CD4-positive, alpha-beta T cell treated with Interleukin-4 for 1 hour (primary cell): ENCODE measurements at places on chromosomes 1 and 21.
A peak's percentile ranks its signal among the peaks of the same experiment; 100 is the strongest.

- DNase-seq: no peak
Measured at GRCh38 chr1:162605225-162605927, 26.9 kb upstream of the DDR2 start.

DNA sequence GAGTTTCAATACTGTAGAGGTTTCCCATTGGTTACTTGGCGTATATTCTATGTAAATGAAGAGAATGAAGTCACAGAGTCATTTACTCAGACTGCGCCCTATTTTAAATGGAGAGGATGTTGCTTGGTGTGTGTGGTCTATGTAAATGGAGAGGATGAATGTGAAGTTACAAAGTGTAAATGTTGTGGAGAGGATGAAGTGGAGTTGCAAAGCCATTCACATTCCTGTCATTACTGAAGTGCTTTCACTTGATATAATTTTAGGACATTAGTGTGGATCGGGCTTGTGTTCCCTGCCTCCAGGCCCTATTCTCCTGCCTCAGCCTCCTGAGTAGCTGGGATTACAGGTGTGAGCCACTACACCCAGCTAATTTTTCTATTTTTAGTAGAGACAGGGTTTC is 99.4 kb upstream of the CACYBP start:
- DNase-seq: no peak

DNA sequence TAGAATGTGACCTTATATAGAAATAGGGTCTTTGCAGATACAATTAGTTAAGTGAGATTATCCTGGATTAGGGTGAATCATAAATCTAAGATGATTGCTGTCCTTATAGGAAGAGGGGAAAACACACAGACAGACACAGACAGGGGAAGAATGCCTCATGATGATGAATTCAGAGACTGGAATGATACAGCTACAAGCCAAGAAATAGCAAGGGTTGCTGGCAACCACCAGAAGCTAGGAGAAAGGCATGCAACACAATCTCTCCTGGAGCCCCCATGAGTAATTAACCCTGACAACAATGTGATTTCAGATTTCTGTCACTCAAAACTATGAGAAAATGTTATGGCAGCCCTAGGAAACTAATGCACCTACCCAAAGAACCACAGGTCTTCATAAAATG is 19.1 kb upstream of the PPIH start:
- DNase-seq: no peak

GRCh38 chr1:13600762-13601453 is 17.3 kb downstream of the PDPN start:
- DNase-seq: no peak

- DNase-seq: no peak
Measured at GRCh38 chr1:151681923-151682322, 34.7 kb downstream of the CELF3 start.

DNA sequence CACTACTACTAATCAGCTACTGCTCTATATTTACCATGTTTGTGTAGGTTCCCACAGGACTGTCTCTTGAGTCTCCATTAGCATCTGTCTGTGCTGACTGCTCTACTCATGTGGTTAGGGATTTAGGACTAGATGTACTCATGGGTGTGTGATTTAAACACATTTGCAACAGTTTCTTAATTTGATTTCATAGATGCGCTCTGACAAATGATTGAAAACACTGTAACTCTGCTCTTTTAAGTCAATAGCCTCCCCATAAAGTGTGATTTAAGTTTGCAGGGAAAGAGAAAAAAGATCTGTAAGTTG is 809.3 kb downstream of the NCAM2 start:
- no peak for DNase-seq

DNA sequence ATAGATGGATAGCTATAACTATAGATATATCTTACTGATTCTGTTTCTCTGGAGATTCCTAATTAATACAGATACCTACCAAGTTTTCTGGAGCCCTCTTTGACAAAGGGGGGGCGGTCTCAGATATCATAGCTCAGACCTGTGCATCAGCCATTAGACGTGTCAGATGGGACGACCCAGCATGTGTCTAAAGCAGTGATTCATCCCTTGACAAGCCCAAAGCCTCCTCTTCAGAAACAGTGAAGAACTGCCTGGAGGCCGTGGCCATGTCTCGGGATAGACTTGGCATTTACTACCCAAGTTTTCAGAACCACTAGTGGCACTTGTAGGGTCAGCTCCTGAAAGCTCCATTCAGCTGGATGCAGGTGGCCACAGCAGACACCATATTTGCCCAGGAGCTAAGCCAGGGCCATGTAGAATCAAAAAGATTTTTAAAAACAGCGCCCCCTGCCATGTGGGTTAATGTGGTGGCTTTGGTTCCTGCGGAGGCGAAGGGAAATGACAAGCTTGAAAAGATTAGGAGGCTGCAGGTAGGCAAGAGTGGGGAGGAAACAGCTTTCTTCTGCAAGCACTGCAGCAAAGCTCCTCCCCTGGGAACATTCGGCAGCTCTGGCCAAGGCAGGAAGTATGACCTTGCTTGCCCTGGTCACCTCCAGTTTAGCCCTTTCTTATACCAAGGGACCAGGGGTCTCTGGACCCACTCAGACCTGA is 82.2 kb downstream of the FBXO2 start:
- DNase-seq: no peak

DNA sequence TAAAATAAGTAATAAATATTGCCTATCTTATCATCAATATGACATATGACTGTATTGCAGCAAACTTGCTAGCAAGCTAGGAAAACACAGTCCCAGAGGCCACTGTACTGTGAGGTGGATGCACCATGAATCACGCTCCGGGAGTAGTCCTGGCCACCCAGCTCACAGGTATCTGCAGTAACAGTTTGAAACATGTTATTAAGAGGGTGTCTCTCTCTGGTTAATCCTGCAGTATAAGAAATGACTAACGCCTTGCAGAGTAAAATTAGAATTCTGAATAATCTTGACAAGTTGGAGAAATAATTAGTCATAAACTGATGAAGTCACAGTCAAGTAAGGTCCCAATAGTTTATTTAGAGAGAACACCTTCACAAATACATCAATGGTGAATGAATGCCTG is 34.0 kb upstream of the DPT start:
- DNase-seq: no peak

GRCh38 chr1:155989242-155990004 is 11.1 kb upstream of the ARHGEF2 start:
- peak; percentile 88 for DNase-seq

- DNase-seq: no peak
Measured at GRCh38 chr1:110107867-110108469, 4.3 kb upstream of the UBL4B start.

- no peak for DNase-seq
Measured at GRCh38 chr1:47812904-47813514, 184.2 kb downstream of the TRABD2B start.

GRCh38 chr21:42576639-42577038 is 63.0 kb downstream of the SLC37A1 start:
- DNase-seq: no peak

DNA sequence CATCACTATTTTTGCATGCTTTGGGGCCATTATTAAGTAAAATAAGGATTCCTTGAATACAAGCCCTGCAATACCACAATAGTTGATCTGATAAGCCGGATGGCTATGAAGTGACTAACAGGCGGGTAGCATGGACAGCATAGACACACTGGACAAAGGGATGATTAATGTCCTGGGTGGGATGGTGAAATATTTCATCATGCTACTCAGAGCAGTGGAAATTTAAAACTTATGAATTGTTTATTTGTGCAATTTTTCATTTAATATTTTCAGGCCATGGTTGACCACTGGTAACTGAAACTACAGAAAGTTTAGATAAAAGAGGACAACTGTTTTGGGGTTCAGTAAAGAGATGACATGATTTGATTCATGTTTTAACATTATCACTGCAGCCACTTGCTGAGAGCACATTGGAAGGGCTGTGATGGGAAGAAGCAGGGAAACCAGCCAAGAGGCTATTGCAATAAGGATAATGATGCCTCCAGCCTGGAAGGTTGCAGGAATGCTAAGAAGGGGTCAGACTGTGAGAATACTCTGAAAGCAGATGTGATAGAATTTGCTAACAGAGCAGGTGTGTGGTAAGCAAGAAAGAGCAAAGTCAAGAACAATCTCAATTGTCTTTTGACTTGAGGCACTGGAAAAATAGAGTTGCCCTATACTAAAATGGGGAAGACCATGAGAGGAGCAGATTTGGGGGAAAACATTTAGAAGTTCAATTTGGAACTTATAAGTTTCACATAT is 62.5 kb upstream of the TNFSF4 start:
- DNase-seq: no peak
